ENCODE measurements at places on chromosomes 7 and 10.

DNA sequence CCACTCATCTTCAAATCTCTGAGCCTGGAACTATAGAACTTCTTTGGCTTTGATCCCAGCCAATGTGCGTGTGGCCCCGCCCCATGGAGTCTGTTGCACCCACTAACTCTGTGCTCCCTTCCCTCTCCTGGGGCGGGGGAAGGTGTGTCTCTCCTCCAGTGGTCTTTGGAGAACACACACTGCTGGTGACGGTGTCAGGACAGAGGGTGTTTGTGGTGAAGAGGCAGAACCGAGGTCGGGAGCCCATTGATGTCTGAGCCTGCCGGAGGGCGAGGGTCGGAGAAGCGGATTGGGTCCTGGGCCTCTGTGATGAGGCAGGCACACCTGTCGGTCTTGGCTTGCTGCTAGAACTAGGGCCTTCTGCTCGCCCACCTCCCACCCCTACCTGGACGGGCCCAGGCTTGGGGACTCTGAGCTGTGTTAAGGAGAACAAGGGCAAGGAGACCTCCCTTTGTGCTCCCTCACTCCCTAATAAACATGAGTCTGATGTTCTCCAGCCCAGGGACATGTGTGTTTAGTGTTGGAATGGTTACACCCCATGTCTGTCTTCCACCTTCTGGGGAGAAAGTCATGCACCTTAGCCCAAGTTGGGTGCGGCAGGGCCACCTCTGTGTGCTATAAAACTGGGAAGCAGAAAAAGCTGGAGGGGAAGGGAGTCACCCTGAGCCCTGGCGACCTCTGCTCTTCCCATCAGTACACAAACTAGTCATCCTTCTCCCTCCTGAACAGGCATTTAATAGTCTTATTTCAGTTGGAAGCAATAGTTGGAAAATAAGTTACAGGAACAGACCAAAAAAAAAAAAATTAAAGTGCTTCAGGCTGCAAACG, 4.6 kb downstream of the TRAPPC14 start:
- DNase-seq = no peak

GRCh38 chr7:48741545-48741944, 182.8 kb upstream of the CDC14C start:
- no peak for DNase-seq

DNA sequence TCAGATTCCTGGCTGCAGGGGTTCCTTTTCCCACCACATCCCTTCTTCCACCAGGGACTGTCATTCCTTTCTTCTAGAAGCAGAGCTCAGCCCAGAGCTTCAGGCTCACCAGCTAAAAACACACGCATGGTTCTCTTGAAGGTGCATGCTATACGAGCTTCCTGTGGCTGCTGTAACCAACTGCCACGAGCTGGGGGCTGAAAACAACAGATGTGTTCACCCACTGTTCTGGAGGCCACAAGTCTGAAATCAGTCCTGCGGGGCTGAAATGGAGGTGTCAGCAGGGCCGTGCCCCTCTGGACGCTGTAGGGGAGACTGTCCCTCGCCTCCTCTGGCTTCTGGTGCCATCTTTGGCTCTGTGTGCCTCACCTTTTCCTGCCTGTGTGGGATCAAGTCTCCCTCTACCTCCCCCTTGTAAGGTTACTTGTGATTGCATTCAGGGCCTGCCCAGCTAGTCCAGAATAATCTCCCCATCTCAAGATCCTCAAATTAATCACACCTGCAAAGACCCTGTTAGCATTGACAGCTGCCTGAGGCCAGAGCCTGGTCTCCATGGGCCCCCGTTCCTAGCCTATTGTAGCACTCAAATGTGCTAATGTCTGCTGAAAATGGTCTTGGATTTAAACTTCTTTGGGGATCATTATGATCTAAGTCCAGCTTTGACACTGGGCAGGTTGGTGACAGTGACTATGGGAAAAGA, 13.7 kb downstream of the RAB19 start:
- no peak for DNase-seq

- no peak for DNase-seq
These were observed 65.2 kb upstream of the SYPL1 start for GRCh38 chr7:106177300-106177690.

DNA sequence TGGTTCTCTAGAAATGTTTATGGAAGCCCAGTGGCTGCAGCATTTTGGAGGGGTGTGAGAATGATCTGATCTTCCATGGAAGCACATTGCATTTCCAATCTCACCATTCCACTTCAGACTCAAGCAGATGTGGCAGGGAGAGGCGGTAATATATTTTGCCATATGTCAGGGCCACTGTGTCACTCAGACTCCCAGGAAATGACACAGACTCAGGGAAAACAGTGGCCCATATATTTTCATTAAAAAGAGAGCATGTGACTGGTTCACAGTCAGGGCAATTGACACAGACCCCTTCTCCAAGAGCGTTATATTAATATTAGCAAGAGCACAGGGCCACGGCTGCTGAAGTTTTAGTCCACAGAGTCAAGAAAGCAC, 149.3 kb upstream of the NRP1 start:
- DNase-seq = no peak

DNA sequence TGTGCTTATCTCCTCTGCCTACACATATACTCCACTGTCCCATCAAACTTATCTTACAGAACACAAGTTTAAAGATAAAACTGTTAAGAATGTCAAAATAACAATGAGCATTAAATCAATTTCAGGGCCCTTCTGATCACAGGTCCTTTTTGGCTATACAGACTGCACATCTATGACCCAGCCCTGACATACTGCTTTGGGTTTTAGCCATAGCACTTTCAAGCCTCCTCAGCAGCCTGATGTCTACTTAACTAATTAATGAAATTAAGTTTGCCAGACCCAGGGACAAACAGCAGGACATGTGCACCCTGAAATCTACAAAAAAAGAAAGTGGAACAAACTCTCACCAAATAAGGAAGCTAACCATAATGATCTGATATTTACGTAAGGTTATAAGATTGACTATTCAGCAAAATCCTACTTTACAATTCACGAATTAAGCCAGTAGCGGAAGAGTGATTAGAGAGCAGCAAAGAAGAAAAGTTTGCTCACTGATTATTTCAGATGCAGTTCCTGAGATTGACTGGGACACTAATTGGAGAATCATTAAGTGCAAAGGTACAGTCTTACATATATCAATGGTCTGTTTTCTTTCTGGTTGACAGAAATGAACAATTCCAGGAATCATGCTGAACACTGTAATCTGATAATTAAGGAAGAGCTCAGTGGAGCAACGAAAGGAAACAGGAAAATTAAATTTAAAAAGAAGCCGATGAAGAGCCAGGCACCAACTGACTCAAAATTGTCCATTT, 669.3 kb upstream of the LRRN3 start:
- no peak for DNase-seq

GRCh38 chr10:110501142-110501937, 3.6 kb downstream of the DUSP5 start:
- DNase-seq = peak; percentile 72

DNA sequence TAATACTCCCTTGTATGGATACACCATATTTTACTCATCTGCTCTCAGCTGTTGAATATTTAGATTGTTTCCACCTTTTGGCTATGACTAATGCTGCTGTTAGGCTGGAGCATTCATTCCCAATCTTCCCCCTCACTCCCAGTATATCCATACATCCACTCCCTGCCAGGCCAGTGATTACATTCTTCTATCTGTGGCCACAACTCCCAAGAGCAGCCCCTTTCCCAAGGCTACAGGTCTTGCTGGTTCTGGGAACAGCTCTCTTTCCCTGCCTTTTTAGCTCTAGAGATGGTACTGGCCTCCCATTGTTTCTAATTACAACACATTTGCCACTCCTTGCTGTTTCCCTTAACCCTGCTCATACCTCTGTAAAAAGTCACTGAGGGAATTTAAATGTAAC, 28.2 kb downstream of the SFR1 start:
- DNase-seq = no peak

GRCh38 chr10:117938104-117938503, 108.6 kb downstream of the RAB11FIP2 start:
- no peak for DNase-seq

DNA sequence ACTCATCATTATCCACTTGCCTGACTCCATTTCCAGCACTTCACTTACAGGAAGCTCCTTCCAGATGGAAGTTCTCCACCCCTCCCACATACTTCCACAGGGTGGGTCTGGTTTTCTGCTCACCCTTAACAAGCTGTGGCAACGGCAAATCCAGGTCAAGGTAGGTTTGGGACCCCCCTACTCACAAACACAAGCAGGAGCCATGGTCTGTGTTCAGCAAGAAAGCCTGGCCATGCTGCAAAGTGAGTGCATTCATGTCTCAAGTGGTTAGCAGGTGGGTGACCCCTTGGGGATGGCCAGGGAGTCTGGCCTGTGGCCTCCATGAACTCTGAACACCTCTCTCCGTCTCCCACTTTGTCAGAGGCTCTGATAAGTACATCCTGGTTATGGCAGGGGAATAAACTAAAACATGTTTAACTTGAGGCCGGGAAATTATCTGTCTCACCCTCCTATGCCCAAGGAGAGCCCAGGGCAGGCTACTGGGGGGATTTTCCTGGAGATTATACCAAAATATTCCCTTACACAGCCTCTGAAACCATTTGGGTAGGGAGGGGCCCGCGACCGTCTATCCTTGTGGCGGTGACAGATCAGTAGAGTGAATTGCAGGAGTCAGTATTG, 844 bp downstream of the XPNPEP1 start:
- no peak for DNase-seq

DNA sequence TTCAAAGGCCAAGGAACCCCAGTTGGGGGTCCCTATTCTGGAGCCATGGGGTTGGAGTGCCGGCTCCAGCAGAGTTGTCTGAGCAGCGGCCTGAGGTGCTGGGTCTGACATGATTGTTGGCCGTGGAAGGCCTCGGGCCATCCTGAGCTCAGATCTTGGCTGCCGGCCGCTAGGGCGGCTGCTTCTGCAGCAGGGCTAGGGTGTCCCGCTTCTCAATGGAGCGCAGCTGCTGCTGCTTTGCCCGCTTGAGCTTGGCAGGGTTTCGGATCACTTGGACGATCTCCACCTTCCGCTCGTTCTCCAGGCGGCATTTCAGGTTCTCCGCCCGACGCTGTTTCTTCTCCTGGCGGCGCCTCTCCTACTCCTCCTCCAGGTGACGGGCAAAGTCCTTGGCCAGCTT, 171.1 kb downstream of the HIBADH start:
- no peak for DNase-seq

GRCh38 chr10:43121444-43121843, 16.8 kb upstream of the CSGALNACT2 start:
- no peak for DNase-seq

DNA sequence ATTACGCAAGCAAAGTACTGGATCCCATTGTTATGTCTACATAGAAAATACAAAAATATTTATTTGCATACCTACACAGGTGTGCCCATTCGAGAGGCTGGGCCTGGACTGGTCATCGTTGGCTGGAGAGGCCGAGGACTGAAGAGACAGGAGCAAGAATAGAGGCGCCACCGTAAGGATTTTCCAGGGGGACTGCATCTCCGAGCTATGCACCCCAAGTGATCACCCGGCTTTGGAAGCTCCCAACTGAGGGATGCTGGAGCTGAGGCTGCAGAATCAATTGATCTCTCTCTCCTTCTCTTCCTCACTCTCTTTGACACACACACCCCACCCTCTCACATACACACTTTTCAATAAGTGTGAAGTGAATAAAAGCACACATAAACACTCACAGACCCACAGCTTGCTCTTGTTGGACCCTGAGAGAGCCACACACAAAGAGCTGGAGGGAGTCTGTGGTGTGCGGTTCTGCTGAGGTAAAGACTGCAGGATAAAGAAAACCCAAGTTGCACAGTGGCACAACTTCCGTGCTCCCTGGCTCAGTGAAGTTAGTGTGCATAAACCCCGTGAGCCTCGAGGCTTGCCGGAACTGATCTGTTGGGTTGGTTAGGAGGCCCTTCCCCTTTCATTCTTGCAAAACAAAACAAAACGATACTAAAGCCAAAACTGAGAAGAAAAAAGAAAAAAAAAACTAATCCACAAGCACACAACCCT, at the start of gene AOAH:
Gene AOAH (minus strand): TSS at position 544 of the 714 bp plus-strand sequence. CDS start 346 bp downstream, at position 198.
- DNase-seq = no peak

DNA sequence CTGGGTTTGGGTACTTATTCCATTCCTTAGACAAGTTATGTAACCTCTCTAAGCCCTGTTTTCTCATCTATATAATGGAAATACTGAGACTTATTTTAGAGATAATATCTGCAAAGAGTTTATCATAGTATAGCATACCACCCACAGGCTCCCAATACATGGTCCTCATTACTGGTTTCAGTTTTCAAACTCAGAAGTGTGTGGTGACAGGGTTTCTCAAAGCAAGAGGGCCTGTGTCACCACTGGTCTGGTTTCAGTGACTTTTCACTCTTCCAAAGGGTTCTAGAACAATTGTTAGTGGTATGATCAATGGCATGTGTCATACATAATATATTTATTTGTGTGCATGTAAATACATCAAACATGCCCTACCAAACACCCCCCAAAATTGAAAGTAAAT, 89.2 kb upstream of the BMPER start:
- no peak for DNase-seq

DNA sequence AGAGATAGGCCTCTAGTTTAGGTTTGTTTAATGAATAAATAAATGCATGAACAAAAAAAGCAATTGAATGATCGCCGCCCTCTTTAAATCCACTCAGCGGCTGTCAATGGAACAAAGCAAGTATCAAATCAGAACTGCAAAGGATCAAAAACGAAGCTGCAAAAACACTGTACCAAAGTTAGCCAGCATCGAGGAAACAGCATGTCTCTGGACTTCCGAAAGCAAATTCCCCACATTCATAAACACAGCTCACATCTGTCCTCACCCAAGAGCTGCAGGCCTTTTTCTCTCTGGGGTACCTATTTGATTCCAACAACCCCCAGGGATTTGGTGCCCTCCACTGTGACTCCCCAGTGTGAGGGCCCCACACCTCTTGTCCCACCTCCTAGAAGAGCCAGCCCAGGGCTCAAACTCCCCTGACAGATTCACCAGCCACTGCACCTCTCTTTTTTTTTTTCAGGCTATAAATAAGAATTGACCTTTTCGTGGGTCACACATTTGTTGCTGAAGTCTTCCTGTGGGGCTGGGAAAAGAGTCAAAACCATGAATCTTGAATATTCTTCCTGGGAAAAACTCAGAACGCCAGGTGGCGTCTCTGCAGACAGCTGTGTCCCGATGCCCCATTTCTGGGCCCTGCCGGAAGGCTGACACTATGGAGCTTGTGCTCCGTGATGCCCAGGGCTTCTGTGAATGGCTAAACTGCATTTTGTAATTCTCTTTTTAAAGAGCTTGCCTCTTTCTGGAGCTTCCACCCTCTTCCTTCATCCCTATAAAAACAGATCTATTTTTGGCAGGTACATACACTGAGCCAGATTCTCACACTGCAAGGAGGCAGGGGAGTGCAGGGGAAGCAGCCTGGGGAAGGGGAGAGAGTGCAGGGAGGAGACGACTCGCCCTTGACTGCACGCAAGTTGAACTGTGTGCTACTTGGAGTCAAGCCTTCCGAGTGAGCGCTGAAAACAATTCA, 51.7 kb downstream of the HSPA12A start:
- no peak for DNase-seq

All from AG09309 (cell line).